ENCODE measurements at places on chromosomes 4 and X. TPM values are rescaled to one million over a fixed set of nuclear protein-coding genes. Genes with fewer than 3 reads are reported as not detected.

DNA sequence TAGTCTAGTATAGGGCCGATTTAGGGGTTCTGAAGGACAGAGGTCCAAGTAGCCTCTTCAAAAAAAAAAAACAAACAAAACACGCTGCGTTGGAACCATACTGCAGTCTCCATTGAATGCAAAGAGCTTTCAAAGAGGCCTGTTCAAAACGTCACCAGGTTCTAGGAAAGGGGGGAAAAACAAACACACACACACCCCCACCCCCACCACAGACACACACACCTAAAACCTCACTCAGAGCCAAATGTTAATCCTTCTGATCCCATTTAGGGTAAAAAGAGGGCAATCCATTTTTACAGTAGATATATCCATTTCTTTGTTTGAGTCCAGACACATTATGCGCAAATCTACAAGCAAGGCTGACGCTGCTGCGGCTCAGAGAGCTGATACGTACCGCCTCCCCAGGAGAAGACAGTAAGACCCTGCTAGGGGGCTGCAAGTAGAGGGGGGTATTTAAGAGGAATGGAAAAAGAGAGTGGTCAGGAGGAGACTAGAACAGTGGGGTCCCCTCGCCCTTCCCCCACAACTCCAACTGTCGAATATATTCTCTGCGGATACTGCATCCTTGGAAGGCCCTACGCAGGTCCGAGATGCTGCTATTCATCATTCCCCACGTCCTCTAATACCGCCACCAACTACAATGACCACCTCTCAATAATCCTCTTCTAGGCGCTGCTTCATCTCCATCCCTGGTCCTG, 1.3 kb downstream of the NKRF start:
- DNase-seq, result no peak

DNA sequence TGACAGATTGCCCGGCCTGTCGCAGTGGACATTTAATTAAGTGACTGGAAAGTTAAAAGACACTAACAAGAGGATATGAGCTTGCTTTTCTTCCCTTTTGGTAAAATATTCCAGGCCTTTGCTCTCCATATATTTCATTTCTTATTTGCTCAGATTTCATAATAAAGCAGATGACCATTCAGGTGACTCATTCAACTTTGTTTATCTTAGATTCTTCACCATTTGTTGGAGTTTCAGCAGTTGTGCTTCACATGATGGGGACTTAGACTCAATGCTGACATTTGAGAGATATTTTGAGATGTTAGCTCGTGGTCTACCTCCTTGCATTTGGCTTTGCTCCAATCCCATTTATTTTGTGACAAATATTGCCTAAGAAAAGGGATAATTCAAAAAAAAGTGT, 312.2 kb downstream of the ARHGAP24 start:
- no peak for DNase-seq

Gene SPON2
- 46.1 TPM for total RNA-seq

DNA sequence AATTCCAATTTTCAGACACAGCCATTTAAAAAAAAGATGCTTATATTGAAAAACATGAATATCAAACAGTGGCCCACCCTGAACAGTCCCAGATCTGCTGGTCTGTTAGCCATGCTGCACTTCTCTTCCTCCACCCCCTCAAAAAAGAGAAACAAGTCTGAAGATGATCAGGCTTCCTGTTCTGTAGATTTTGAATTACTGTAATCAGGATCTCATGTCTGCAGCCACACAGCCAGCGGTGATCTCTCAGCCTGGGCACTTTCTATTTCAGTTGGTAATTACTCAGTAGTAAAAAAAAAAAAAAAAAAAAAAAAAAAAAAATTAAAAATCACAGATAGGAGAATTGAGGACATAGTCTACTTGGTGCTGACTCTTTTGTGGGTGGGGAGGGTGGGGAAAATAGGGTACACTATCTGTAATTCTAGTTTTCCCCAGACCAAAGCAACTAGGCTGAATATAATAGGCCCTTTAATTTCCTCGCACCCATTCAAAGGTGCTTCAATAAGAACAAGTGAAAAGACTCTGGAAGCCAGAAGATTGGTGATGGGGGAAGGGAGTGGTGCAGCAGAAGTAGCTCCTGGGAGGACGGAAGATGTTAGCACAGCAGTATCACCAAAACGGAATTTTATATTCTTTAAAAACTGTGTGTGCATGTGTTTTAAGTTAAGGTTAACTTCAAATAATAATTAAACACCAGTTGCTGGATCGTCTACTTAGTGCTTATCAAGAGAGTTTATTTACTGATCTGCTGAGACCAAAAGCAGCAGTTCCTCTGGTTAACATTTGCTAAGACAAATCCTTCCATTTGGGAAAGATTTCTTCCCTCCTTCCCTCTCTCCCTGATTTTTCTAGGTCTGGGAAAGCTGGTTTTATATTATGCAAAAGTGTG, 47.0 kb downstream of the SPRY1 start:
- peak; percentile 16 for DNase-seq

Gene FAM13A
- total RNA-seq, result 71.2 TPM

- DNase-seq, result no peak
Measured at GRCh38 chr4:20395160-20395773, 143.6 kb downstream of the SLIT2 start.

DNA sequence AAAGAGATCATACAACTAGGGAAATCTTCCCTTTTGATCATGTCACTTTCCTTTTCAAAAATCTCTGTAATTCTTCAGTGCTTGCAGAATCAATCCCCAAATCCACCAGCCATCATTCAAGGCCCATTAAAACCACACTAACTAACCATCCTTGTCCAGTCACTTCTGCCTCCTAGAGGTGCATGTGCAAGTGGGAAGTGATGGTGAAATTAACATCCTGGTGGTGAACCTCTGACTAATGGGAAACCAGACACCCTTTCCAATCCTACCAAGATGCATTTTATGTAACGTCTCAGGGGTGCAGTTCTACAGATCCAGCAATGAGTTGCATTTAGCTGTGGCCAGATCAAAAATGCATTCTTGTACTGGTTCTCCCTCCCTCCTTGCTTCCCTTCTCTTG, 341.8 kb downstream of the RAPGEF2 start:
- no peak for DNase-seq

Gene OFD1
- total RNA-seq, result 24.5 TPM

- peak; percentile 35 for DNase-seq
Measured at GRCh38 chr4:2322841-2323240, 60.9 kb upstream of the MXD4 start.

DNA sequence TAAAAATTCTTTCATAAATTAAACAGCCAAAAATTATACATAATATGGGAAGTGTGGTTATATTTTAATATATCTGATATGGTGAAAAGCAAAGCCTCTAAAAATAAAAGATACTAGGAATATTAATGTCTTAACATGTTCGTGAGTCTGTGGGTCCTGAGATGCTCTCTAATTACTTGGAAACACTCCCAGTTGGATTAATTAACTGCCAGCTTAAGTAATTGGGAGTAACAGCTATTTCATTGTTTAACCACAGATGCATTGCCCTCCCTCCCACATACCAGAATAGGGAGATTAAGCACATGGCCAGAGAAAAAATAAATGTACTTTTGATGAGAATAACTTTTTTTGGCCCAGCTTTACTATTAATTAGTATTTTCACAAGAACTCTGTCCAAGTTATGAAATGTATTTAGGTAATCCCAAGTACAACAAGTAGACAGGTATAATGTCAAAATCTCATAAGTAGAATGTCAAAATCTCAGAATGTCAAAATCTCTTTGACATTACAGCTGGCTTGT, 79.7 kb downstream of the BTC start:
- DNase-seq, result no peak

- DNase-seq, result no peak
Measured at GRCh38 chrX:121000589-121000988, 15.0 kb upstream of the CT47A1 start.
